ENCODE measurements at places on chromosomes 5 and 9. TPM values are rescaled to one million over a fixed set of nuclear protein-coding genes. Genes with fewer than 3 reads are reported as not detected.

SH2D3C gene
- polyA plus RNA-seq = 6.9 TPM

ARSI gene
- not detected for polyA plus RNA-seq

LHX3 gene
- polyA plus RNA-seq = not detected

SPATA31C1 gene
- polyA plus RNA-seq = not detected

NR5A1 gene
- 0.05 TPM for polyA plus RNA-seq

EIF4E1B gene
- 1.5 TPM for polyA plus RNA-seq

SYNPO gene
- polyA plus RNA-seq = 28.8 TPM
